ENCODE measurements at places on chromosomes 3 and 15.
A peak's percentile ranks its signal among the peaks of the same experiment; 100 is the strongest.

GRCh38 chr15:60611592-60612346 lies 132.8 kb upstream of the ICE2 start:
- no peak overlapping the region for H3K27ac ChIP-seq
- no peak for DNase-seq
- no peak overlapping the region for H3K4me3 ChIP-seq
- no peaks in the 10 kb centered on the region for H3K27me3 ChIP-seq

GRCh38 chr3:10006762-10007090 lies 19.5 kb upstream of the FANCD2 start:
- peaks cover 2% of the 10 kb centered on the region for H3K36me3 ChIP-seq
- H3K4me3 ChIP-seq: no peak overlapping the region
- no peak for DNase-seq

DNA sequence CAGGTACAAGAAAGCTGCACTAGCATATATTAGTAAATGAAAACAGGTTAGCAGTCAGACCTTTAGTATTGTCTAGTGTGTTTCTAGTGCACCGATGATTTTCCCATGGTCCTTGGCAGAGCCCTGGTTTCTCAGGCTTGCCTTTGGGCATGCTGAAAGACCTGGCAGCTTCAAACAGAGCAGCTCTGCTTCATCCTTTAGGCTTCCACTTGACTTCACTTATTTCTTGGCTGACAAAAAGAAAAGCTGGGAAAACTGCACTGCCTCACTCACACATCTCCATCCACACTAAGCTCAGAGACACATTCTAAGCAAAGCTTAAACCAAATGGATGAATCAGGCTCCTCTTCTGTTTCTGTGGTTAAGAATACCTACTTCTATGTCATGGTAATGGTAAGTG lies 374.8 kb upstream of the PDZRN3 start:
- H3K27ac ChIP-seq: no peak overlapping the region
- no peaks in the 10 kb centered on the region for H3K4me1 ChIP-seq
- DNase-seq: no peak
- H3K36me3 ChIP-seq: no peaks in the 10 kb centered on the region
- H3K4me3 ChIP-seq: no peak overlapping the region

- no peak overlapping the region for H3K27ac ChIP-seq
- DNase-seq: no peak
- no peak overlapping the region for H3K4me3 ChIP-seq
- no peaks in the 10 kb centered on the region for H3K4me1 ChIP-seq
Observed at GRCh38 chr3:114336122-114336697, 42.4 kb downstream of the TIGIT start.

DNA sequence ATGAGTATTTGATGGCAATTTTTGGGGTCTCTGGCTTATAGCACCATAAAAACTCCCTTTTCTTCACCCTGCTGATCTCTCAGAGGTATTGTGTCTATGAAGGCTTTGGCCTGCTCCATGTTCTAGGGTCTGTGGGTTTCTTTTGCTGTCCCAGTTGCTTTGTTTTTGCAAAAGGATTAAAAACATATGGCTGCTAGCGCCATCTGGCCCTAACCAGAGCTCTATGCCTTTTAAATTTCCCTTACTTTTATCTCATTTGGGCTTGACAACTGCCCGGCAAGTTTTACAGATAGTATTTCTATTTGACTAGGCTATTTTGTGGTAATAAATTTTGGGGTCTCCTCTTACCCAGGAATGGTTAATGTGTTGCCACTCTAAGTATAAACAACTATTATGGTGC lies 6.4 kb upstream of the GHRL start:
- no peak overlapping the region for H3K27ac ChIP-seq
- H3K4me3 ChIP-seq: no peak overlapping the region
- H3K4me1 ChIP-seq: no peaks in the 10 kb centered on the region
- no peaks in the 10 kb centered on the region for H3K27me3 ChIP-seq

DNA sequence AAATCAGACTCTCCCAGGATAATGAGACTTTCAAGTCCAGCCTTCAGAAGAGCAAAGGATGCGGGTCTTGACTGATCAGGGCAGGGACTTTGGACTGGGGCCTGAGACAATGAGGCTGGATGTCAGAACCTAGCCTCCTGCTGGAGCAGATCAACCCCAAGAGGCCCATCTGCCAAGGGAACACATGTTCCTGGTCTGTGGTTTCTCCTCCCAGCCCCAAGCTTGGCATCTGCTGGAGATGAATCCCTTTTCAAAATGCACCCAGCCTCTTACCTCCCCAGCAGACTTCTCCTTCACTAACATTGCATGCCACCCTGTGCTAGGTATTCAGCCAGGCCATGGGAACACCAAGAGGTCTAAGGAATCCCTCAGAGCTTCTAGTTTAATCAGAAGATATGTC lies 43.7 kb upstream of the MFGE8 start:
- H3K4me1 ChIP-seq: no peaks in the 10 kb centered on the region
- H3K4me3 ChIP-seq: no peak overlapping the region
- no peaks in the 10 kb centered on the region for H3K27me3 ChIP-seq
- DNase-seq: no peak
- no peak overlapping the region for H3K27ac ChIP-seq

DNA sequence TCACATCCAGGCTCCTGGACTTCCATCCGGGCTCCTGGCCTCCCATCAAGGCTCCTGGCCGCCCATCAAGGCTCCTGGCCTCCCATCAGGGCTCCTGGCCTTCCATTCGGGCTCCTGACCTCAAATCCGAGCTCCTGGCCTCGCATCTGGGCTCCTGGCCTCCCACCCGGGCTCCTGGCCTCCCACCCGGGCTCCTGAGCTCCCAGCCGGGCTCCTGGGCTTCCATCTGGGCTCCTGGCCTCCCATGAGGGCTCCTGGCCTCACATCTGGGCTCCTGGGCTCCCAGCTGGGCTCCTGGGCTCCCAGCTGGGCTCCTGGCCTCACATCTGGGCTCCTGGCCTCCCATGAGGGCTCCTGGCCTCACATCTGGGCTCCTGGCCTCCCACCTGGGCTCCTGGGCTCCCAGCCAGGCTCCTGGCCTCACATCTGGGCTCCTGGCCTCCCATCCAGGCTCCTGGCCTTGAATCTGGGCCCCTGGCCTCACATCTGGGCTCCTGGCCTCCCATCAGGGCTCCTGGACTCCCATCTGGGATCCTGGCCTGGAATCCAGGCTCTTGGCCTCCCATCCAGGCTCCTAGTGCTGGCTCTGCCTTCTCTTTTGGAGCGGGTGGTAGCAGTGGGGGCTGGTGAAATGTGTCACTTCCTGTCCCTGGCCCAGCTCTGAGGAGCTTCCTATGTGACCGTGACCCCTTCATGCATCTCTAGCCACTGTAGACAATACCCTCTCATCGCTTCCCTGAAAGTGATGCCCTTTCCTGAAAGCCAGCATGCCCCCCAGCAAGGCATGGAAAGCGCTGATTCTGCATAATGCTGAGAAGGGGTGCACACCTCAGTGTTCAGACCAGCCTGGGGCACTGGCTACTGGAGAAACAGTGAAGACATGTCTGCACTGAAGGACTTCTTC lies 62.7 kb upstream of the BLM start:
- H3K27ac ChIP-seq: no peak overlapping the region
- H3K36me3 ChIP-seq: no peaks in the 10 kb centered on the region
- H3K4me3 ChIP-seq: no peak overlapping the region
- DNase-seq: peak; percentile 36
- H3K4me1 ChIP-seq: no peaks in the 10 kb centered on the region

DNA sequence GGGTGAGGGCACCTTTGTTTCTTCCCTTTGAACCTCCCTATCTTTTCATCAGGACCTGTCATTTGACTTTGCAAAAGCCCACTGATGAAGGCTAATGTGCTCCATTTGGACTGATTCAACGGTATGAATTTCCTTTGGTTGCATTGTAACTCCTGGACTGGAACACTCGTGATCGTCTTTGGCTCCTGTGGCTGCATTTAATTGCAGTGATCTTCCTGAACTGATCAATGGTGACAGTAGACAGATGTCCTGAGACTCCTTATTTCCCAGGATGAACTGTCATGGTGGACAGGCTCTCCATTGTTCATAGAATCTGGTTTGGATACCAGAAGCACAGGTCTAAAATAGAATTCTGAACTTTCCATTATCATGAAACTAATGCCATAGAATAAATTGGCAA lies 224.8 kb upstream of the GAP43 start:
- H3K36me3 ChIP-seq: no peaks in the 10 kb centered on the region
- no peak overlapping the region for H3K4me3 ChIP-seq
- H3K27me3 ChIP-seq: no peaks in the 10 kb centered on the region
- no peak for DNase-seq
- H3K27ac ChIP-seq: no peak overlapping the region

DNA sequence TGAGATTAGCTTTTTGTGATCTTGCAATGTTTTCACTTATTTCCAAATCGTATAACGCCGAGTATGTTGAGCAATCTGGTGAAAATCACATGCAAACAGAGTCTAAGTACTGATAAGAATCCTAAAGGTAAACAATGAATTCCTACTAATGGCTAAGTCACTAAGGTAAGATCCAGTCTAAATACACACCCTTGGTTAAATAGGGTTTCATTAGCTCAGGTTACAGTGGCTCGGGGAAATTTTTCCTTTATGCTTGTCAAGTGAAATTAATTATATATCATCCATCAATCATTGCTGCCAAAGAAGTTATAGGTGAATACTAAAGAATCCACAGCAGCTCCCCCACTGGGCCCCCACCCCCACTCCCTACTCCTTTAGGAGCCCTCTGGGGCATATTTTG lies 139.3 kb downstream of the SOX2 start:
- no peaks in the 10 kb centered on the region for H3K36me3 ChIP-seq
- H3K27me3 ChIP-seq: no peaks in the 10 kb centered on the region
- no peak overlapping the region for H3K27ac ChIP-seq
- no peaks in the 10 kb centered on the region for H3K4me1 ChIP-seq
- DNase-seq: peak; percentile 25
- H3K4me3 ChIP-seq: no peak overlapping the region

DNA sequence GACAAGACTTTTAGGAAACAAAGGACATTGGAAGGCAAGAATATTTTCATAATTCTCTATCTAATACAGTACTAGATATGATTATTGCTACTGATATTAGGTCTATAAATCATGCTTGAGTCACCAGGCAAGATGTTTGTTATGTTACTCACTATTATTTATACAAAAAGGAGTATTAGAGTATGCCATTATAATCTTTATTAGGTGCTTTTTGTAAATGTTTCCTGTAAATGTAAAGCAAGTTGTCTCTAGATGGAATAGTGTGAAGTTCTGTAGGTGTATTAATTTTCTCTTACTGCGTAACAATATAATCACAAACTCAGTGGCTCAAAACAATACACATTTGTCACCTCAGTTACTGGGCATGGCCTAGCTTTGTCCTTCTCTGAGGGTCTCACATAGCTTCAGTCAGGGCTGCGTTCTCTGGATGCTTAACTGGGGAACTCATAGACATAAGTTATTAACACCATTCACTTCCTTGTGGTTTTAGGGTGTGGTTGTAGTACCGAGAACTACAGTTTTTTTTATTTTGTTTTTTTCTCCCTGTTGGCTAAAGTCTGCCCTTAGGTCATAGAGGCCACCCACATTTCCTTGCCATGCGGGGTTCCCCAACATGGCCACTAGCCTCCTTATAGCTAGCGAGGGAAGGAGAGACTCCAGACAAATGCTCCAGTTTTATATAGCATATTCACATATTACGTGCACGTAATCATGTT lies 20.3 kb upstream of the MAP3K13 start:
- H3K27ac ChIP-seq: no peak overlapping the region
- no peak for DNase-seq
- no peaks in the 10 kb centered on the region for H3K36me3 ChIP-seq
- no peaks in the 10 kb centered on the region for H3K27me3 ChIP-seq

DNA sequence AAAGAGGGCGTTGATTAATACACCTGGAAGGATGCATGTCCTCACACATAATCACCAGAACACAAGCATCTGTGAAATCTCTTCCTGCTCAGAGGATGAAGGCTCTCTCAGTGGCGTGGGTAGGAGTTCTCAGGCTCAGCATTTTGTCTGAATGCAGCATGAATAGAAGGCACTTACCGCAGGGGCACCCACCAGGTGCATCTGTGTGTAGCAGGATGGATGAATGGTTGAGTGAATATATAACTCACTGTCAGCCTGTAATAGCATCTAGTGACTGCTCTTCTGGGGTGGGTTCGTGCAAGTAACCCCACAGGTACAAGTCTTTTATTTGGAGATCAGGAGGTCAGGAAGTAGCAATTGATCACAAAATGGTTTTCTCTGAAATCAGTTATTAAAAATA lies 143.0 kb downstream of the SQOR start:
- H3K27ac ChIP-seq: no peak overlapping the region
- peaks cover 2% of the 10 kb centered on the region for H3K4me1 ChIP-seq
- no peak overlapping the region for H3K4me3 ChIP-seq
- no peaks in the 10 kb centered on the region for H3K27me3 ChIP-seq
- DNase-seq: no peak

- H3K4me3 ChIP-seq: no peak overlapping the region
- no peak overlapping the region for H3K27ac ChIP-seq
- H3K27me3 ChIP-seq: no peaks in the 10 kb centered on the region
- H3K36me3 ChIP-seq: no peaks in the 10 kb centered on the region
- no peak for DNase-seq
Observed at GRCh38 chr3:111616417-111617105, 21.4 kb upstream of the ZBED2 start.

GRCh38 chr15:79680720-79681119 lies 216.1 kb downstream of the MTHFS start:
- H3K4me1 ChIP-seq: no peaks in the 10 kb centered on the region
- peak; percentile 17 for DNase-seq
- no peak overlapping the region for H3K27ac ChIP-seq
- no peak overlapping the region for H3K4me3 ChIP-seq
- no peaks in the 10 kb centered on the region for H3K27me3 ChIP-seq

DNA sequence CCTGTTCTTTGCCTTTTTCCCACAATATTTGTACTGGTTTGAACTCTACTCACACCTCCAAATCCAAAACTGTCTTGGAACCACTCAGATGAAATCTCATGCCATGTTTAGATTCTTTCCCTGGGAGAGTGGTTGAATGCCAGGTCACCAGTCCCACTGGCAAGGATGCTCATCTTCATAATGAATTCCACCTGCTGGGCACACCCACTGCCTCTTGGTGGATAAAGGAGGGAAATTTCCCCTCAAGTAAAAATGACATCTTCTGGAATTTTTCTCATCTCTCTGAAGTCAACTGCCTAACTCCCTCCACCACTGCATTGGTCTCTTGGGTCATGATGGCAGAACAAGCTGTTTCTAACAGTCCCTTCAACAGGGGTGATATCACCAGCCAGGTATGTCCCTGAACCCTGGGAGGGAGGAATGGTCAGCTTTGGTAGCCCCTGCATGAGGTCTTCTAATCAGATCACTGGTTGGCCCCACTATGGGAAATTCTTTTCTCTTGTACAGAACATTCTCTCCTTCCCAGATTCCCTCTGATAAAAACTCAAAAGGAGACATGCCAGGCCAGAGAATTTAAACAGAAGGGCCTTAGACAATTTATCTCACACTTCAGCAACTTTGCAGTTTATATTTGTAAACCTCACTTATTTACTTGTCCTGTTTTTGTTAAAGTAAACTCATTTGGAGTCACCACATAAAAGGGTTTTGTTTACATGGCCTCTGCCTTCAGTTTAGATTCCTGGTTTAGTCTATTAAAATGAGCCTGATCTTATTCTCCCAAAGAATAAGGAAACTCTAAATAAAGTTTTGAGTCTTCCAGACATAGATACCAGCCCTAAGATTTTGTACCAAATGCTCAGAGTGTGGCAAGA lies 143.4 kb downstream of the WNT5A start:
- no peak overlapping the region for H3K27ac ChIP-seq
- H3K4me3 ChIP-seq: no peak overlapping the region
- H3K36me3 ChIP-seq: no peaks in the 10 kb centered on the region
- H3K27me3 ChIP-seq: no peaks in the 10 kb centered on the region
- peaks cover 3% of the 10 kb centered on the region for H3K4me1 ChIP-seq

All from mesendoderm (in vitro differentiated cells).